ENCODE measurements at places on chromosomes 3 and 15. TPM values are rescaled to one million over a fixed set of nuclear protein-coding genes. Genes with fewer than 3 reads are reported as not detected.

TMEM212 gene
- polyA plus RNA-seq = not detected

CPNE9 gene
- not detected for polyA plus RNA-seq

LRRC2 gene
- 1.7 TPM for polyA plus RNA-seq

CNTN4 gene
- 28.3 TPM for polyA plus RNA-seq

KIF23 gene
- polyA plus RNA-seq = 43.7 TPM

DNA sequence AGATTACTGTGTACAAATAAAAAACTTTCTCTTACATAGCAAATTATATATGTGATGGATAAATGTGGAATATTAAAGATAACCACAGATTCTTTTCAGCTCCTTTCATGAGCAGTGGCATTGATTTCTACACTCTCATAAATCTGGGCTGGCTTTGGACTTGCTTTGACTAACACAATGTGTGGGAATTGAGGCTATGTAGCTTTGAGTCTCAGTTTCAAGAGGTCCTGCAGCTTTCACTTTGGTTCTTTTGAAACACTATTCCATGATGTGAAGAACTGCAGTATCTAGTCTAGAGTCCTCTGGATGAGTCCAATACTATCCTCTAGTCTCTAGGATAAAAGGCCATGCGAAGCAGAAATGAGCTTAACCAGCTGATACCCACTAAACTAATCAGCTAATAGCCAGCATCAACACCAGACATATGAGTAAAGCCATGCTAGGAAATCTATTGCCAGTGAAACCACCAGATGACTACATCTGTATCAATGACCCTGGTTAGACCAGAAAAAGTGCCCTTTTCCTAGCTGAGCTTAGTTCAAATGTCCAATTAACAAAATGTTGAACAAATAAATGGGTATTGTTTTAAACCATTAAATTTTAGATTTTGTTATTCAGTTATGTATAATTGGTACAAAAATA, 274.9 kb upstream of the ZPLD1 start:
- DNase-seq = no peak

DNA sequence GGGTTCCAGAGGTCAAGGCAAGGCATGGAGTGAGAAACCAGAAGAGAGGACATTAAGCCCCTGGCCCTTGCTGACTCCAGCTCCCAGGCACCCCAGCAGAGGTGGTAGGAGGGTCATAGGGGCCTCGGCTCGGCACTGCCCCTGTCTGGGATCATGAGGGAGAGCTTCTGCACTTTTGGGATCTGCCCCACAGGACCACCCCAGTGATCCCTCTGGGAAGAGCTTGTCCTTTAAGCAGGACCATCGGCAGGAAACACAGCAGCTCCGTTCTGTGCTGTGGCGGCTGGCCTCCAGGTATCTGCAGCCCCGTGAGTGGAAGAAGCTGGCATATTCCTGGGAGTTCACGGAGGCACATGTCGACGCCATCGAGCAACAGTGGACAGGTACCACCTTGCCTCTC, 35.5 kb downstream of the ANKDD1A start:
- no peak for DNase-seq

DNA sequence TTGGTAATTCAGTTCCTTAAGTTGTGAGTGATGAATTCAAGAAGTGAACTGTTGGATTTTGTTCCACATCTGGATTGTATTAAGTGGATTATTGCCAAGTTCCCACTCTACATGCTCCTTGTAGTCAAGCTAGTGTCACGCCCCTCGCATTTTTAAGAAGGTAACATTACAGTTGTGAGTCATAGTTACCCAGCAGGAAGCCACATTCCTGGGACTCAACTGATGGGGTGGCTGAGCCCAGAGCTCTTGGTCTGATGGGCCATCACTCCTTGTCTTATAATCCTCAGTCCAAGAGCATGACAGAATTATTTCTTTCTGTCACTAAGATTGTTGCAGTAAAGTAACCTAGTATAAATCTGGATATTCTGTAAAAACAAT, 102.7 kb downstream of the PTPRG start:
- no peak for DNase-seq

- DNase-seq = no peak
Observed at GRCh38 chr3:143326983-143327778, 207.6 kb downstream of the CHST2 start.

DNA sequence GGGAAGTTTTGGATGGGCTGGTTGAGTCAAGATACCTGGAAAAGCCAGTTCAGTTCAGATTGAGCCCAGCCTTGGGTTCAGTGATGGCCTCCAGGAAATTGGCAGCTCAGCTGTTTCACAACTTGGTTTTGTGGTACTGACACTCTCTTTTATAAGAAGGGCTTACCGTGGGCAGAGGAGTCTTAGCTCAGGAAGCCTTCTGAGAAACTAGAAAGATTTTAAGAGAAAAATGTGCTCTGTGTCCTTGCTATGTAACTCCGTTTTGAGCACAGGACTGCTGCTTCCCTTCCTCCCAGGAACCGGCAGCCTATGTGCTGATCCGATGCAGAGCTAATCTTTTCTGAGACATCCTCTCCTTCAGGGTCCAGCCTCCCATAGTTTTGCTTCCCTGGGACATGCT, 46.6 kb upstream of the RASGRP1 start:
- DNase-seq = no peak

DNA sequence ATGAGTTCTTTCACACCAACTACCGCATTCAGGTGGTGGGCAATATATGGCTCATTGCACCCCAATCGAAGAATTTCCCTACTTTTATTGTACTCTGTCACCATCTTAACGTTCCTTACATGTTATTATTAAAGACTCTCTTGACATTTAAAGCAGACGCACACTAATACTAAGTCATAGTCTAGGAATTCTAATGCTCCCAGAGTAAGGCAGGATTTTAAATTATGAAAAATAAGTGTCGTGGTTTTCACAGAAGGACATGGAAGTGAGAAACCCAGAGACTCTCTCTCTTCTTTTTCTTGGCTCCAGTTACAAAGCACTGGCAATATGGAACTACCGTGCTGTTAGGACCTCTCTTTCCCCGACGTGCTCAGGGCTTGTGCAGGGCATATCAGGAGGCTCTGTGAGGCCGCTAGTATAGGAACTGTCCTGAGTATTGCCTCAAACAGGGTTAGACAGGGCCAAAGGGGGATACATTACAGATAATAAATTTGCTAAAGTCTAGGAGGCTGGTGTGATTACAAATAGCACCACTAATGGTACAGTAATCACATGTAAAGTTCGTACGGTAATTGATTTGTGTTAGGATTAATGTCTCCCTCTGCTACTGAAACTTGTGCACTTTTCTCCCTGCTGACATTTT, 590.8 kb downstream of the FOXP1 start:
- no peak for DNase-seq

All from left renal cortex interstitium (tissue), 4 donors.